Germinal center (tissue), 1 donor: ENCODE measurements at places on chromosomes 1 and 21.

- no peak for DNase-seq
These were observed 58.9 kb downstream of the C1orf198 start for GRCh38 chr1:230809256-230809990.

GRCh38 chr1:237012788-237013383 is 8.6 kb upstream of the MT1HL1 start:
- DNase-seq = no peak

DNA sequence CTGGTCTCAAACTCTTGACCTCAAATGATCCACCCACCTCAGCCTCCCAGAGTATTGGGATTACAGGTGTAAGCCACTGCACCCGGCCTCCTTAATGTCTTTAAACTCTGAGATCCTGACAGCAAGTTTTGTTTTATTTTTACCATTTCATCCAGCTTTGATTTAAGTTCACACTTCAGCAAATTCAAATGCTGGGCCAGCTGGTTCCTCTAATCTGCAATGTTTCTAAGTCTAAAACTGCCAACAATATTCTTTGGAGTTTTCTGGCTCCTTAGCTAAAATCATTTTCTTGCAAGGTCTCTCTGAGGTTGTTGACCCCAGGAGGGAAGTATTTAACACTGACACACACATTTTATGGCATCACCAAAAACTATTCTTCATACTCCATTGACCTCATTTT is 72.0 kb upstream of the COL24A1 start:
- no peak for DNase-seq

DNA sequence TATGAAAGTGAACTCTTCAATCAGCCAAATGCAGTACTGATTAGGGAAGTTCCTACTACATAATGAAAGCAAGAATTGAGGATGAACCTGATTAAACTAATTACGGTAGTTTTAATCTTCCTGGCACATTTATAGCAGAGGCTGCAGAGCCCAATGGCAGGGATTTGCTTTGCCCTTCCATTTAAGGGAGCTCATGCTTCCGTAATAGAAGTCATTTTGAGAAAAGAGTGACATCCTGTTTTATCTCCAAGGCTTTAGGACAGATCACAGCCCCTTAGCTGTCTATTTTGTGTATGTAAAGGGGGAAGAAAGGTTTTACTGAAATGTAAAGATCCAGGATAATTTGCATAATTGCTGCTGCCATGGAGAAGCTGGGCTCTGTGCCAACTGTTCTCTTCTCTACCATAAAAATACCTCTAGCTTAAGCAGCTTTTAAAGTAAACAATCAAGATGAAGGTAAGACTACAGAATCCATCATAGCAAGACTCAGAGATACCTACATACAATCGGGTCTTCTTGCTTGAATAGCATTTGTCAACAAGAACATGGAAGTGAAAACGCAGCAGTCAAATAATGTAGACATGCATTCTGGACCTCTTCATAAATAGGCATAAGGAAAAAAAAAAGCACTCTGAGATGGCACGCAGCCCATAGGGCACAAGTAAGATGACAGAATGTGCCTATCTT is 62.5 kb downstream of the ASH1L start:
- DNase-seq = peak; percentile 62

- DNase-seq = no peak
These were observed 348.7 kb downstream of the HLX start for GRCh38 chr1:221227872-221228337.

GRCh38 chr21:41504030-41504429 is 3.9 kb downstream of the TMPRSS2 start:
- DNase-seq = no peak

DNA sequence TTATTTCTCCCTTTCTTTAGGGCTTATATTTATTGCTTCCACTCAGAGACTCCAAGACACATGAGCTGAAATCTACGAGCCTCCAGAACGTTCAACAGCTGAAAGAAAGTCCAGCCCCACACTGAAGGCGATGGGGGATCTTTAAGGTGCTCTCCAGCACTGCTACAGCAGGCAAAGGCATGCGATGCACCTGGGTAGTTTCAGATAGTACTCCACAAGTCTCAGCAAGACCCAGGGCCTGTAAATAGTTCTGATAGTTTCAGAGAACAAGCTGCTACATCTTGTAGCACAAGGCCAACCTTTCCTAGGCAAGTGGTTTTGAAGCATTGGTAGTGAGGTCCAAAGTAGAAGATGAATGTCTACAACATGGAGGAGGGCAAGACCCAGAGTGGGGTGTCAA is 2.2 kb upstream of the HSD3B1 start:
- DNase-seq = no peak

DNA sequence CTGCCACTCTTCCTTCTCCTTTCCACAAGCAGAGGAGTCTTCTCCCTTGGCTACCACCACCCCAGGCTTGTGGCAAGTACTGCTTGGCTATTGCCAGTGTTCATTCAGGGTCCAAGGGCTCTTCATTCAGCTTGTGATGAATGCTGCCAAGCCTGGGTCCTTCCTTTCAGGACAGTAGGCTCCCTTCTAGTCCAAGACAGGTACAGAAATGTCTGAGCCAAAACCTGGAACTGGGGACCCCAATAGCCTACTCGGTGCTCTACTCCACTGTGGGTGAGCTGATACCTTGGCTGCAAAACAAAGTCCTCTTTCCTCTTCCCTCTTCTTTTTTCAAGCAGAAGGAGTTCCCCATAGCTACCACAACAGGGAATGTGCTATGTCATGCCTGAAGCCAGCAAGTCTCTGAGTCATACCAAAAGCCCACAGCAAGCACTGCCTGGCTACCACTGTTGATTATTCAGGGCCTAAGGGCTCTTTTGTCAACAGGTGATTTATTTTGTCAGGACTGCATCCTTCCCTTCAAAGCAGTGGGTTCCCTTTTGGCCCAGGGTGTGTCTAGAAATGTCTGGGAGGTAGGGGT is 268.9 kb downstream of the HHAT start:
- DNase-seq = no peak

- no peak for DNase-seq
These were observed 56.6 kb downstream of the NCF2 start for GRCh38 chr1:183533617-183534174.

GRCh38 chr1:226568077-226568831 is 19.7 kb downstream of the STUM start:
- DNase-seq = no peak

GRCh38 chr1:30648408-30649000 is 74.9 kb downstream of the MATN1 start:
- no peak for DNase-seq

- DNase-seq = no peak
These were observed 6.2 kb downstream of the NR5A2 start for GRCh38 chr1:200033511-200034261.

- DNase-seq = no peak
These were observed 40.8 kb downstream of the MCOLN2 start for GRCh38 chr1:84956097-84956496.

DNA sequence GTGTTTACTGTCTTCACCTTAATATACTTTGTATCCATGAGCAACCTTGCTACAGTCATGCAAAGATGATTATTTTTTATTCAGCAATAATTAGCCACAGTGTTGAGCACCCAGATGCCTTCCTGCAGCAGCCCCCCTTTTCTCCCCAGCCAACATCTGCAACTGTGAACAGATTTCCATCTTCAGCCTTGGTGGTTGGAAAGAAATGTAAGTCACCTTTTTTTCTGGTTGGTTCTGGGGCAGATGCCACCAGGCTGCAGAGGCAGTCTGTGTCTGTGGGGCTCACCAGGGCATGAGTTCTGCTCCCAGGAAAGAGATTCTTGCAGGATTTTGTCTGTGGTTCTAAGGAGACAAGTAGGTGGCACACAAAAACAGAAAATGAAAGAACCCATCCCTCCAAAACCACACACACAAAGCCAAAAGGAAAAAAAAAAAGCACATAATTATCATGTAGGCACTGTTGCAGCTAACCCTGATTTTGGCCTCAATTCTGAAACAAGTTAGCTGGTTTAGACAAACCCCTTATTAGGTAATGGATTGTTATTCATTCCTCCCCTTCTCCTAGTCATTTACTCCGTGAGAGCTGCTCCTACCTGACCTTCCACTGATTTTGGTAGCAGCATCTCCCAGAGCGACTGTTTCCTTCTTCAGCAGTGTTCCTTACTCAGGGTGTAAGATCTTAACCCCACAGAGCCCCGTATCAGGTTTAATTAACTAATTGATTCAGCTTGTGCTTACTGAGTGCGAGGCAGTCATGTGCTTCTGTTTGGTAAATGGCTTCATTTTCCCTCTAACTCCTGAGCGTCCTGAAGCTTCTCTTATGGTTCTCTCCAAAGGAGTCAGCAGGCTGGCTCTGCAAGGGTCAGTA is 36.5 kb downstream of the GALNT2 start:
- DNase-seq = no peak

- peak; percentile 76 for DNase-seq
These were observed 98.4 kb downstream of the EBNA1BP2 start for GRCh38 chr1:43073490-43074230.

- no peak for DNase-seq
These were observed 109.5 kb downstream of the KCNK1 start for GRCh38 chr1:233723387-233723786.

GRCh38 chr1:163821679-163822078 is 499.9 kb downstream of the NUF2 start:
- no peak for DNase-seq

GRCh38 chr1:192225703-192226102 is 67.4 kb downstream of the RGS18 start:
- DNase-seq = no peak

- no peak for DNase-seq
These were observed 24.1 kb upstream of the MNDA start for GRCh38 chr1:158806916-158807536.
